NCI-H446 treated with DMSO at 0.1 percent for 48 hours (cell line): ENCODE measurements at places on chromosomes 11 and 22.

DNA sequence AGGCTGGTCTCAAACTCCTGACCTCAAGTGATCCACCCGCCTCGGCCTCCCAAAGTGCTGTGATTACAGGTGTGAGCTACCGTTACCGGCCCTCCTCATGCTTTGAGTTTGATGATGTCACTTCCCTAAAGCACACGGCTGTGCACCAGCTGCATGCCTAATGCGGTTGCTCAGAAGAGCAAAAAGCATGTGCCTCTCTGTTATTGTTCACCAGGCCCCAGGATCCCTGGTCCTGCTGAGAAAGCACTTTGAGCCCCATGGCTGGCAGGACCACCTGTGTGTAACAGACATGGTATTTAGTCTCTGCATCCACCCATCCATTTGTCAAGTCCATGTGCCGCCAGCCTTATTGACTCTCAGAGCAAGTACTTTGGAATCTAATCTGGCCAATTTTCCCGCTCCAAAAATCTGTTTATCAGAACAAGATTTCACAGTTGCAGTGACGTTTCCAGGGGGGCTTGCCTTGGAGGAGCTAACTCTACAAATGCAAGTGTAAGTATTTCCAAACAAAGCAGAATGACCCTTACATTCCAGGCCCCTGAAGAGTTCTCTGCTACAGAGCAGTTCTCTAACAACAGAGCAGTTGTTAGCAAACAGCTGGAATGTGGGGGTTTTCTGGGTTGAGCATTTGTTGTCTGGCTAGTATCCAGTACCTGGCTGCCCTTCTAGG is 89.4 kb downstream of the LDLRAD3 start:
- no peak for DNase-seq

- no peak for DNase-seq
Measured at GRCh38 chr11:59611570-59612565, 3.7 kb downstream of the OSBP start.

GRCh38 chr11:115389790-115390189 is 114.4 kb downstream of the CADM1 start:
- no peak for DNase-seq

DNA sequence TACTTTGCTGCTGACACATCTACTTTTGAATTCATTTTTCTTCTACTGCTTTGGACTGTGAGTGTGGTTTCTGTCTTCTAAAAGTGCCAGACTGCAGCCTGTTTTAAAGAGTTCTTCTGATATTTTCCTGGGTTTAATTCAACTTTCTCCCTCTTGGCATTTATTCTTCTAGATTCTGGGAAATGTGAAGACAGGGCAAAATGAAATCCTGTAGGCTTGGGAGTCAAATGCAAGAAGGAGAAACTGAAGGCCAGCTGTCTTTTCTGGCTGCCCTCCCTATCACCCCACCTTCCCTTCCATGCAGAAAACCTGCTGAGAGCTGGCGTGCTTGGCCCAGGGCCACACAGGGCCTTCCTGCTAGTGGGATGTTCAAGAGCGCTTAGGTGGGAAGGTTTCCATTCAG is 7.6 kb downstream of the ZNF70 start:
- no peak for DNase-seq

GRCh38 chr11:74050465-74050864 is 41.6 kb upstream of the UCP3 start:
- DNase-seq = no peak

DNA sequence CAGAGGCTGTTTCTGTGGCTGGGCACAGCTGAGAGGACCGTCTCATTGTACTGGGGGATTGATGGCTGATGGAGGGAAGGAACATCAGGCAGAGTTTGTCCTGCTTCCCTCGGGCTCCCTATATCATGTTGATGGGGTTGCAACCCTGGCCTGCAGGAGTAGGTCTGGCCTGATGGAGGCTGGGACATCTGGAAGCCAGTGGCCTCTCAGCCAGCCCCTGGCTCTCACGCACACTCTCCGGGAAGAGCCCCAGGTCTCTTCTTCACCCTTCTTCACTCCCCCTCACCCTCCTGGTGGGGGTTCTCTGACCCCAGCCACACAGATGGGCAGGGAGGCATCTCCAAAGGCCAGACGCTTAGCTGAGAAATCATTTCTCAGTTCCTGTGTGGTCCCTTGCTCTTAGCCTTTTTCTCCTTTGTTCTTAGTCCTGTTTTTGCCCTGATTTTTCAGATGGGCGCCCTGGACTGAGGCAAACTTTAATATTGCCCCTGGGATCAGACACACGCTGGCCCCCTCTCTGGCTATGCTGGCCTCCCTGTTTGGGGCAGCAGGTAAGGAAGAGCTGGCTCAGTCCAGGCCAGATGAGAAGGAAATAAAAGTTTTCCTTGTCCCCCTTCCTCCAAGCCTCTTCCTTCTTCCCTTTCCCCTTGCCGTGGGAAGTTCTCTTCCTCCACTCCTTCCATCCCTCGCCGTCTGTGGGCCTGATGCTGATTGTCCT is 13.9 kb upstream of the ANO1 start:
- no peak for DNase-seq

DNA sequence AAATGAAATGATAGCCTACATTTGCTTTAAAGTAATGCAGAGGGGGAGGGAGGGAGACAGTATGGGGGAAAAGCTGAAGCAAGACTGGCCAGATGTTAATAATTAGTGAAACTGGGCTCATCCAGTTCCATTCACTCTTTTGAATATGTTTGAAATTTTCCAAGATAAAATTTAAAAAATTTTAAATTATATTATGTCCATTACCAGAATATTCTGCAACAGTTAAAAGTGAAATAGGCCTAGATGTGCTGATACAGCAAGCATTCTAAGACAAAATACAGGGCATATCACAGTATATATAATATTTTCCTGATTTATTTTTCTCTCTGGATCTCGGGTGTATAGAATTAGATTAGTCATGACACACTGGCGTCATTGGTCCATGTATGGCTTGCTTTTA is 13.6 kb upstream of the ZNRF3 start:
- DNase-seq = no peak

GRCh38 chr11:63997104-63997700 is 11.0 kb downstream of the OTUB1 start:
- DNase-seq = no peak

- no peak for DNase-seq
Measured at GRCh38 chr11:64871492-64871891, 6.9 kb downstream of the EHD1 start.

- DNase-seq = no peak
Measured at GRCh38 chr22:20952544-20953341, 14.3 kb upstream of the AIFM3 start.

- DNase-seq = no peak
Measured at GRCh38 chr22:38869663-38870062, 2.4 kb downstream of the CBX6 start.

GRCh38 chr11:75536786-75537641 is 11.3 kb upstream of the GDPD5 start:
- DNase-seq = no peak

- DNase-seq = no peak
Measured at GRCh38 chr11:36692704-36693103, 94.7 kb upstream of the RAG2 start.

GRCh38 chr22:22810018-22810427 is 77.6 kb upstream of the IGLL5 start:
- DNase-seq = no peak

DNA sequence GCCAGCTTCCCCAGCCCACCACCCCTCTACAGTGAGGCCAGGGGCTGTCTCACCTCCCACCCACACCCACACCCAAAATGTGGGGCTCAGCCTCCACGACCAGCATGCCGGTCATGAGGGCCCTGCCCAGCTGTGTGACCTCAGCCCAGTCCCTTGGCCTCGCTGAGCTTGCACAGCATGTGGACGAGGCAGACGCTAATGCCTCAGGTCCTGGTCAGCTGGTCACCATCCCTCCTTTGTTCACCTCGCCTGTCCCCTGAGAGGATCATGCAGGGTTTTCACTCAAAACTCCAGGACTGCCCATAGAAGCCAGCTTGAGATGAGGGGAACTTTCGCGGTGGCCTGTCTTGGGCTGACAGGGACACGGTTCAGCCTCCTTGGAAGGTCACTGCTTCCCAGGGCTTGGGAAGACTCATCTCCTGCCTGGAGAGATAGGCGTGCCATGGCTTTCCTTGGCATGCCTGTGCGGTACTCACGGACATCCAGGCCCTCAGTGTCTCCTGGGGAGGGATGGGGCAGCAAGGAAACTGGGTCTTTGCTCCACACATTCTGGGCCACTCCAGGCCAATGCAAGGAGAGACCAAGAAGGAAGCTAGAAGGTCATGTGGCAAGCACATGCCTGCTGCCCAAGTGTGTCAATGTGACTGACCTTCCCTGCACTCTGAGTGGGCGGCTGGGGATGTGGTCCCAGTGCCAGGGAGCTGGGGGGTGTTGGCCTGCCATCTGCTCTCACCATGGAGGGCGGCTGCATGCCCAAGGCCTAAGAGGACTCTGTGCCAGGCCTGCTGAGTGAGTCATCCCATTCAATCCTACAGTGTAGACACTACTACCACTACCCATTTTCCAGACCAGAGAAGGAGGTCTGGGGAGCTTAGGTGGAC is 3.2 kb upstream of the RTN4R start:
- peak; percentile 71 for DNase-seq

- DNase-seq = no peak
Measured at GRCh38 chr22:31218565-31219262, 6.6 kb downstream of the LIMK2 start.

DNA sequence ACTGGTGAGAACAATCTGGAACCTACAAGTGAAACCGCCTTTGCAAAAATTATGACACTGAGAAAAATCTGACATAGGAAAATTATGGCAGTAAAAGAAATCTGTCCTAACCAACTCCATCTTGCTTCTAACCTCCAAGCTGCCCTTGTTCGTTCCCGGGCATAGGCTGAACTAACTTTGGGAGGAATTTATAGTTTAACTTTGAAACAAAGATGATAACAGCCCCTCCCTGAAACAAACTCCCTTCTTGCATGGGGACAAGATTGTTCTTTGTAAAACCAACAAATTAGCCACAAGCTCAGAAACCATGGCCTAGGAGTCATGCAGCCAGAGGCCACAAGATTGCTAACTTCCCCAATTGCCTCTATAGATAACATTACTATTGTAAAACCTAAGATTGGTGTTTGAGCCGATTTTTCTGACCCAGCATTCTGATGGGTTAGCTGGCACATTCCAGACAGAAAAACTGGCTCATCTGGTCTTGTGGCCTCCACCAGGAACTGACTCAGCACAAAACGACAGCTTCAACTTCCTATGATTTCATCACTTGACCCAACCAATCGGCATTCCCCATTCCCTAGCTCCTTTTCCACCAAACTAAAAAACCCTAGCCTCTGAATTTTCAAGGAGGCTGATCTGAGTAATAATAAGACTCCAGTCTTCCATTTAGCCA is 3.6 kb upstream of the CCDC81 start:
- no peak for DNase-seq

GRCh38 chr22:47366026-47366767 is 603.7 kb downstream of the TBC1D22A start:
- no peak for DNase-seq

- no peak for DNase-seq
Measured at GRCh38 chr22:44821741-44822475, 69.5 kb downstream of the ARHGAP8 start.

GRCh38 chr11:43937434-43938411 is 4.7 kb upstream of the C11orf96 start:
- DNase-seq = no peak

- no peak for DNase-seq
Measured at GRCh38 chr22:27480487-27480886, 321.1 kb downstream of the MN1 start.

DNA sequence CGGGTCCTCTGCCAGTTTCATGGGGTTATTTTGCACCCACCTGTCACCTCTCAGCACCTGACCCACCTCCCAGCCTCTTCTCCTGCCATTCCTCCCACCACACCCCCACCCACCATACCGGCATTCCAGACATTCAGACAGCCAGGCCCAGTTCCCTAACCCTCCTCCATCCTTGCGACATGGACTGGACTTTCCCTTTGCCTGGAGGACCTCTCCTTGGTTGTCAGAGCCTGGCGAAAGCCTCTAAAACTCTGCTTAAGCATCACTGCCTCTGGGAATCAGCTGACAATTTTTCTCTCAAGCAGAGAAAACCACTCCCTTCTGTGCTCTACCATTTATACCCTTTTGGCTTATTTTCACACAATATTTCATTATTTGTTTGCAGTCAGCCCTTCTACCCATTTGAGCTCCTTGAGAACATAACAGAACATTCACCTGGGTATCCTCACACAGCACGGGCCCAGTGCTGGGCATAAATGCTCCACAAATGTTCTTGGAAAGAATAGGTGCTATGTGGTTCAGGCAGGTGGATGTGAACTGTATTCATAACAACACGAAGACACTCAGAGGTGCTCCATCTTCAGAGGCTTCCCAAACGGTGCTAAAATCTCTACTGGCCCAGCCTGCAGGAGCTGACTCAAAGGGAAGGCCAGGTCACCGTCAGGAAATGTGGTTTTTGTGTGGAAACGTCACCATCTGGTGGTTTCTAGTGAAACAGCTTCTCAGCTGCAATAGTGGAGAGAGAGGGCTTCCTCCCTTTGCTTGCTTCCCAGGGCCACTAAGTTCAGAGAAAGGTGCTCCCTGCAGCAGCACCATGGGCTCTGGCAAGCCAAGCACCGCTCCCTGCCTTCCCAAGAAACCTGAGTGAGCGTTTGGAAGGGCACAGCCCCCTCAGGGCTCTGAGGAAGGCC is 10.4 kb downstream of the SPATA19 start:
- DNase-seq = no peak

DNA sequence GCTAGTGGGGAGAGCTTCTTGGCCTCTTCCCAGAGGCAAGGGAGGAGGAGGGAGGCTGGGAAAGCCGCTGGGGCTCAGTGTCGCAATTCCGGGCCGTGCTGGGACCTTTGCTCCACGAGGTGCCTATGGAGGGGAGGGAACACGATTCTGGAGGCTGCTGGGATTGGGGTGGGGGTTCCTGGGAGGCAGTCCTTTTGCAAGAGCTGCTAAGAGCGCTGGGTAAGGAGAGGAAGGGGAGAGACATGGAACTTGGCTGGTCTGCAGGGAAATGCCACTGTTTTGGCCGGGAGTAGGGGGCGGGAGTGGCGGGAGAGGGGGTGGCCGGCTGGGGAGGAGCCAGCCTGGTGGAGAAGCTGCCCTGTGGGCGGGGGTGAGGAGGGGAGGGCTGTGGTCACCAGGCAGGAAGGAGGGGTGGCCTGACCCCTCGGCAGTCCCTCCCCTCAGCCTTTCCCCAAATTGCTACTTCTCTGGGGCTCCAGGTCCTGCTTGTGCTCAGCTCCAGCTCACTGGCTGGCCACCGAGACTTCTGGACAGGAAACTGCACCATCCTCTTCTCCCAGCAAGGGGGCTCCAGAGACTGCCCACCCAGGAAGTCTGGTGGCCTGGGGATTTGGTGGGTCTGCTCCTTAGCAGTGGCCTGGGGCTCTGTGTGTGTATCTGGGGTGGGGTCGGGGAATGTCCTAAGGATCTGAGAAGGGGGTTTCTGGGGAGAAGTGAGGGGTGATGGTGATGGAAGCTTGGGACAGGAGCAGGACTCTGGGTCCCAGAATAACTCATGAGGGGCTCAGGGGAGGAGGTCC is at the start of gene NR1H3:
Gene NR1H3, plus strand, starts transcription at position 480 of the 800 bp plus-strand sequence. CDS start 1,221 bp downstream, outside the sequence.
- no peak for DNase-seq

- DNase-seq = no peak
Measured at GRCh38 chr11:109048098-109048497, 373.9 kb upstream of the C11orf87 start.
